Cerebellar nuclear complex (tissue), 1 donor: ENCODE measurements at places on chromosomes 2 and 18.

- DNase-seq = no peak
These were observed 201.3 kb downstream of the TGIF1 start for GRCh38 chr18:3651266-3651665.

DNA sequence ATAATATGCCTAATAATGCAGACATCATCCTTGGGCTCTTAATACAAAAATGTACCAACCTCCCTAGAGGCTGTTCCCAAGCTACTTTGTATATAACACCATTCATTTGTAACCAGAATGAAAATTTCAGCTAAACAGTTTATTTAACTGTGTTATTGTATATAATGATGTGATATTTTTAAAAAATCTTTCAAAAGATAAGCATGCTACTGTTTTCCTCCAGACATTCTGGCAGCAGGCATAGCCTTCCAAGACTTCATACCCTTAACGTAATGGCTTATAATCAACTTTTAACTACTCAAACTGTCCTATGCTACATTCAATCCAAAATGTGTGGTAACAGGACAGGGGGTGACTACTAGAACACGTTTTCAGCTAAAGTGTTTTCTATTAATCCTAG, 21.2 kb downstream of the CFAP221 start:
- DNase-seq = no peak

DNA sequence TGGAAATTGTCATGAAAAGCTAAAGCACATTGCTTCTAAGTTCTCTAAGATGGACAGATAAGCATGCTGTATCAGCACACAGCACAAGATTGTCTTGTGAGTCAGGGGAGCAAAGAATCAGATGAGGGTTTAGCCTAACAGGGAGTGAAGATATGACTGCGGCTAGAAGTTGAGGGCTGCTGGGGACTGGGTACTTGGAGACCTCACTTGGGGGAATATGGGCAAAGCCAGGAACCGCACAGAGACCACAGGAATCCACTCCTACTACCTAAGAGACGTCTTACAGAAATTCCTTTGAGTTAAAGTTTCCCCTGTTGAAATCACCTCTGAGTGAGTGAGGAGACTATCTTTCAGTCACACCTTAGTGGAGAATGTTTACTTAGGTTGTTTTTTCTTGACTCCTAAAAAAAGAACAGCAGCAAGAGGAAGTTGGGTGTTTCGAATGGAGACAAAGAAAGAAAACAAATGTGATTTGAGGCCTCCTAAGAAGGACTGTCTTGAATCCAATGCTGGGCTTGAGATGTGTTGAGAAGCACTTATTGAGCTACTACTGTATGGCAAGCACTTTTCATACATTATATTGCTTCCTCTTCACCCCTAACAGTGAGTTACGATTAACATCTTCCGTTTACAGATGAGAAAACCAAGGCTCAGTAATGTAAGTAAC, 100.7 kb downstream of the ANKRD44 start:
- no peak for DNase-seq

DNA sequence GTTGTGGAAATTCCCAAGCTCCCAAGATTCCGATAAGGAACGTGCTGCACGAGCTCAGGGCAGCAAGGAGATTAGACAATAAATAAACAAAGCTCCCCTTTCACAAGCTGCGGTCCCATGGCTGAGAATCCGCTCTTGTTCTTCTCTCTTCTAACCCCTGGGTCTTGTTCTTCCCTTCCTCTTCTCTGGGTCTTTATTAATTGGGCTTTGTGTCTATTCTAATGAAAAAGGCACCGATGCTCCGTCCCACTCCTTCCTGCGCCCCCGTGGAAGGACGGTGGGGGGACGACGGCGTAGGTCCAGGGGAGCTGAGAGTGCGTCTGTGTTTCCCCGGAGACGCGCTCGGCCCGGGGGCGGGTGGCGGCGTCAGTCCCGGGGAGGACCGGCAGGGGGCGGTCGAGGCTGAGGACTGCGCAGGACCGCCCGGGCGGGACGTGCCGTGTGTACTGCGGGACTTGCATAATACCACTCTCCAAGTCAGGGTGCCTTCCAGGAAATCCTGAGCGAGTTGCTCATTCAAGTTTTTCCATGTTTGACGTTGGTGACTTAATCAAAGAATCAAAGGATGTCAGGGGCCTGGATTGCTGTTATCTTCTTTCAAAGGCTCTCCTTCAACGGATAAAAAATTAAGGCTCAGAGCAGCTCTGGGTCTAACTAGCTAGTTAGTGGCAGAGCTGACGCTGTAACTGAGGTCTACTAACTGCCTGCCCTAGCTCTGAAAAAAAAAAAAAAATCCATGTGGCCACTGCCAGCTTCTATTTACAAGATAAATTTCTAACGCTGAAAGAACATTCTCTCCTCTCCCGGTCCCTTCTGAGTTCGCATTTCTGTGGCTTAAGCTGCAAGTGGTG, 321.4 kb downstream of the TGIF1 start:
- DNase-seq = peak; percentile 55

GRCh38 chr2:136517716-136518115, 247.6 kb upstream of the THSD7B start:
- no peak for DNase-seq

DNA sequence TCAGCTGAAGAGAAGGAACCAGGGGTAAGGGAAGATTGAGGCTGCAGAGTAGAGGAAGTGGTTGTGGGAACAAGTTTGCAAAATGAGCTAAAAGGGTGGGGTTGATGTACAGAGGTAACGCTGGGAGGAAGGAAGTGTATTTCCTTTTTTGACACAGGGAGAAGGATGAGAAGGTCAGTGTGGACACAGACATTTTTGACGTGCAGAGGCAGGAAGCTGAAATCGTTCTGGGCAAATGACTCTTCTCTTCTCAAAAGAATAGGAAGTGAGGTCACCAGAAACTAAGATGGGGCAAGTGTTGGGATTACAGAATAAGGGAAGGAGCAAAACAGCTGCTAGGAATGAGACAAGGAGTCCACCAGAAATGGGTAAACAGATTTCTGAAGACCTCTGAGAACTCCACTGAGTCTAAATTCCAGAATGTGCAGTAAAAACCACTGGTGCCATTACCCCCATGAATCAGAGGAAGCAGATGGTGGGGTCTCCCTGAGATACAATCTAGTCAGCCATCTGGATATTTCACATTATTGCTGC, 20.0 kb upstream of the RNF149 start:
- no peak for DNase-seq

- no peak for DNase-seq
These were observed 28.6 kb upstream of the FAM136A start for GRCh38 chr2:70330476-70330875.
